Fibroblast of skin of left biceps (primary cell): ENCODE measurements at places on chromosomes 3 and 15.

- no peak for DNase-seq
Measured at GRCh38 chr15:27752691-27753090, 346.4 kb downstream of the OCA2 start.

- DNase-seq, result no peak
Measured at GRCh38 chr3:70277304-70277703, 35.1 kb downstream of the MDFIC2 start.

- DNase-seq, result no peak
Measured at GRCh38 chr15:38531509-38531908, 33.1 kb downstream of the RASGRP1 start.

DNA sequence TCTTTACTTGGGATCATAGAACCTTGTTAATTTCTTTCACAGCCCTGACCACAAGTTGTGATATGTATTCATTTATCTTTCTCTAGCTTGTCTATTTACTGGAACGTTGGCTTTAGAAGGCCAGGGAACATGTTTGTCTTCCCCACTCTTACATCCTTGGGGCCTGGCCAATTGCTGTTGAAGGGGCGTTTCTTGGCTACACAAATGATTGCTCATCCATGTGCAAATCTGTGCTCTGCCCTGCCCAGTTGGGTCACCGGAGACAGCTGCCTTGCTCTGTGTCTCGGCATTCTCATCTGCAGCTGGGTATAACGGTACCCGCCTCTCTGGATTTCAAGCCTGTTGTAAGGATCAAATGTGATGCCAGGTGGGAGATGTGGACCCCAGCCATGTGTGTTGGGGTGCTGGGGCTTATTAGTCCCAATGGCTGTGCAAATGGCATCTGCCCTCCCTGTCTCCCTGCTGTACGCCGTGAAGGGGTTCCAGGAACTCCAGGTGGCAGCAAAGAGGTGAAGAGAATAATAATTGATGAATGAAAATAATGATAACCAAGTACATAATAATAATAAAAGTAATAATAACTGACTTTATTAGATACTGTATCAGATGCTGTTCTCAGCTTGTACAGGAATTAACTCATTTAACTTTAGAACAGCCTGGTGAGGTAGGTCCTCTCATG is 24.0 kb upstream of the TLE3 start:
- DNase-seq, result peak; percentile 80

GRCh38 chr15:44659056-44659455 is 4.4 kb downstream of the SPG11 start:
- DNase-seq, result no peak

DNA sequence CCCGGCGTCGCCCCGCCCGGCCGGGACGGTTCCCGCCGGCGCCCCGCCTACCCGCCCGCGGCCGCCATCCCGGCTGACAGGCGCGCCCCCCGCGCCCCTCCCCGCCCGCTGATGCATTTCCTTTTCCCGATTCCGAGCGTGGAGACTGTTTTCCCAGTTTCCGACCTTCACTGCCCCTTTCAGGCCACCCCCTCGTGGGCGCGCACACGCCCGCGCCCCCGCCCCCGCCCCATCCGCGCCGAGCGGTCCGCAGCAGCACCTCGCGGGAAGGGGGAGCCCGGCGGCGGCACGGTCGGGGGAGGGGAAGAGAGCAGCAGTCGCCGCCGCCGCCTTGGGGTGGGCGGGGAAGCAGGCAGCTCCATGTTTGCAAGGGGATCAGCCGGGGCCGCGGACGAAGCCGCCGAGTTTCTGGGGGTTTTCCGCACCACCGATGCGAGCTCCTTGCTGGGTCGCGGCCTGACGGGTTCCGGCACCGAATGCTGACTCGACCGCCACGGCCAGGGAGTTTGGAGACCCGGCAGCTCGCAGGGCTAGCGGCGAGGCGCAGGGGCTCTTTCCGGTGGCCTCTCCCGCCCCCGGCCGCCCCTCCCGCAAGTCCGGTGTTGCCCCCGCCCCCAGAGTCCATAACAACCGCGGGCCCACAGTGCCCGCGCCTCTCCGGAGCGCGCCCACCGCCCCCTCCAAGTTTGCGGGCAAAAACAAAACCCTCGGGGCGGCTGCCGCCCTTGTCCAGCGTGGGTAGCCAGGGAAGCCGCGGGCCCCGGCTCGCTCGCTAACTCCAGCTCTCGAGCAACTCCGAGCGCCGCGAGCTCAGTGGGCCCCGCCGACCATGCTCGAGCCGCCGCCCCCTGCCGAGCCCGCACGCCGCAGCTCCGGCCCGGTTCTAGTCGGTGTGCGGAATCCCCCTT is 3.2 kb upstream of the SIN3A start:
- no peak for DNase-seq

GRCh38 chr3:78913711-78914110 is 854.1 kb downstream of the ROBO1 start:
- no peak for DNase-seq

DNA sequence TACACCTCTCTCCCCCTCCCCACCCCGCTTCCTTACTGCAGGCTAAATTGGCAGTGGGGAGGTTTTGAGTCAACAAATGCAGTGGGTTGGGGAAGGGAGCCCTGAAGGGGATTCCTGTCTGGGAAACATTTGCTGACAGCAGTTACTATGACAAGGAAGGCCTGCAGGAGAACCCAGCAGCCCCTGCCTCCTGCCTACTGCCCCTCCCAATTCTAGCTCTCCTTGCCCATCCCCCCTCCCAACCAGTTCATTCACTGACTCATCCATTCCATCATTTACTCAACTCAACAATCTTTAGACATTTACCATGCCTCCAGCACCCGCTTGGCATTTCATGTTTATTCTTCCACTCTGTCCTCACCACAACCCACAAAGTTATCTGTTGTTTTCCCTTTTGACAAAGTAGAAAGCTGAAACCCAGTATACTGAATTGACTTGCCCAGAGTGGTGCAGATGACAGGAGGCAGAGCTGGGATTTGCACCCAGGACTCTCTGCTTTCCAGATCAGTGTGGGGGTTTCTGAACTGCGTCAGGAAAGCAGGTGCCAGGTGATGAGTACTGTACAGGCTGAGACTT is 75.0 kb downstream of the MAGEF1 start:
- DNase-seq, result peak; percentile 60

DNA sequence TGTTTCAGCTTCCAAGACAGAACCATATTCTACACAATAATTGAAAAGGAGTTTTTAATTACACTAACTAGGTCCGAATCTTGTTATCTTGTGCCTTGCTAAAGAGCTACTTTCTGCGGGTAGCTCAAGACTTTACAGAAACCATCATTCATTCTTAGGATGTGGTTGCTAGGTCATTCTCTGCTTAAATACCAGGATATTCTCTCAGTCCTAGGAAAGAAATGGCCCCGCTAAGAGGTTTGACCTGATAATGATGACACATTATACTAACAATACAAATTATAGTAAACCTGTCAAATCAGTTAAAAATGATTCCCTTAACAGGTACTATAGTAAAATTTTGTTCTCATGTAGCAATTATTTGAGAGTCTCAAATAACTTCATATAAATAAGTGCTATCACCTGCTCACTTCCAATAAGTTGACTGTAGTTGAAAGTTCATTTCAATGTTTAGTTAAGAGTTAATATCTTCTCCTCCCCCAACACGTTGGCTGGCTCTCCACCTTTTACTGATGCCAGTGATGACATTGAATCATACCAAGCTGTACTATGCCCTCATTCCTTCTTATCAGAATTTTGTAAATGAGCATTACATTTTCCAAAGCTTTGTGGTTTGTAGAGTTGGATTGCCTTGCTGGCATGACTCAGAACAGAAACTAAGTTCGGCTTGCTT is 3.6 kb upstream of the C3orf85 start:
- DNase-seq, result no peak

DNA sequence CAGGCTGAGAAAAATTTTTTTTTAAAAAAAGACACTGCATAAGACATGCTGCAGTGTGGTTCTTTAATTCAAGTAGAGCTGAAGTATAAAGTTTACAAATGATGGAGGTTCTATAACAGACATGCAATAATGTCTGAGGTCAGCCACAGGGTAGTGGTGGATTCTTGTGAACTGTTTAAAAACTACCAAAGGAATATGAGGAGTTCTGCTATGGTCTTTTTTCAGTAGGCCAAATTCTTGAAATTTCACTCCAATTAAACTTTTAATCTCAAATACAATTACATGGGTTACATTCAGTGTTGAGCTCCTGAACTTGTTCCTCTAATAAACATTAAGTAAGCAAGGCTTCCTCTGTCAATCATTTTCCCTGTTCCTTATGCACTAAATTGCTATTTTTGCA is 122.7 kb downstream of the PLD1 start:
- DNase-seq, result no peak

DNA sequence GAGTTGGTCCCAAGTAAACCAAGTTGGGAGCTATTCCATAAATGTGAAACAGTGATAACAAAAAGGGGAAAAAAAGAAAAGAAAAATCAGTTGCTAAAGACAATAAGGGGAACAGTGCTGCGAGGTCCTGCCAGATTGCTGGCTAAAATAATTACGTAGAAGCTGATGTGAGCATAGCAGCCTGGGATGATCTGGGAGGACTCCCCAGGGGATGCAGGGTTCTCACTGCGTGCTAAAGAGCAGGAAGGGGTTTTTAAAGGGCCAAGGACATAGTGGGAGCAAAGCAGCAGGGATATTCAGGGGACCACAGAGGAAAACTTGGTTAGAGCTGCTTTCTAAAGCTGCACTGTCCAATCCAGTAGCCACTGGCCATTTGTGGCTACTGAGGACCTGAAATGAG is 133.0 kb upstream of the UMPS start:
- DNase-seq, result no peak

- no peak for DNase-seq
Measured at GRCh38 chr3:97917813-97918536, 54.3 kb downstream of the RIOX2 start.

DNA sequence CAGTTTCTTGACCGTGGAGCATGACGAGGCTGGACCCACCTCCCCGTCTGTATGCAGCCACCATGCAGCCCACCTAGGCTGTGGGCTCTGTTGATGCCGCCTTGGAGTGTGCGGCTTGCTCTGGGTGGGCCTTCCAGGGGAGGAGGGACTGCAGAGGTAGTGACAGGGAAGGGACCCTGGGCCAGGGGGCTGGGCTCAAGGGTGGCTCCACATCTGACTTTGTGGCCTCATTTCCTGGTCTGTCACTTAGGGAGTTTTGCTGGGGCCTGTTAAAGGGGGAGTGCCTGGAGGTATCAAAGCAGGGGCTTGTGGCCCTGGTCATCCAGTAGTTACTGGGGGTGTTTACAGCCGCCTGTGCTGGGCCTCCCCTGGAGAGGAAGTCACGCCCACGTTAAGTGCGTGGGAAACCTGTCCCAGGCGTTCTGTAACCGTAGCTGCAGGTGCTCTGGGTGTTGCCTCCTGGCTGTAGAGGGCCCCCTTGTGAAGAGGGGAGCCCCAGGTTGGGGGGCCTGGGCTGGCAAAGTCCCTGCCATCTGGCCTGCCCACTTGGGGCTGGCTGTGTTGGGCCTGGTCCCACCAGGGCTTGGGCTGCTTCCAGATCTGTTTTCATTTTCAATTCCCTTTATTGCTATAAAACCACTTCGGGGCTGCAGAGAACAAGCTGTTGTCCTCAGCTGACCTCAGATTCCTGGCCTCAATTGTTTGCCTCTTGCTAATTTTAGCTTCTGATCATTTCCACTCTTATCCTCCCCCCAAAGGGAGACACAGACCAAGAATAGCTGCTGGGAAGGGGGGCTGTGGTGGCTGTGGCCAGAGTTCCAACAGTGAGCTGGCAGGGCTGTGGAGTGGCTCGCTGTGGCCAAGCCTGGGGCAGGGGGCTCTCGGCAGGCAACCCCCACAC is 26.5 kb downstream of the KLF13 start:
- DNase-seq, result peak; percentile 79

- DNase-seq, result no peak
Measured at GRCh38 chr15:65960586-65960985, 91.3 kb downstream of the RAB11A start.

DNA sequence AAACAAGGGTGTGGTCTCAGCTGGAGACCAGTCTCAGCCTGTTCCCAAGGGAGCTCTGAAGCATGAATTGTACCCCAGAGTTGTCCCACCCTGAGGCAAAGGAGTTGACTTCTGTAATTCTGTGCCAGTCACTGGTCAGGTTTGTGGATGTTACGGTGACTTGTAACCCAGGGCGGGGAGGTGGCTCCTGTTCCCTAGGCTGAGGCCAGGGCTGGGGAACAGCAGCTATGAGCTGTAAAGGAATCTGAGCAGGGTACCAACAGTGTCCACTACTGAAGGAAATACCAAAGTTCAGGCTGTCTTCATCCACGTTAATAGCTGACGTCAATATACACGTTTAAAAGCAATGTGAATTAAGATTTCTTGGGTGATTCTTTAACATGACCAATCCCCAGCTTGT is 266.2 kb downstream of the ABHD5 start:
- no peak for DNase-seq

GRCh38 chr3:157610876-157611535 is 107.8 kb upstream of the VEPH1 start:
- DNase-seq, result no peak

GRCh38 chr3:99845331-99845730 is 27.7 kb downstream of the CMSS1 start:
- no peak for DNase-seq

DNA sequence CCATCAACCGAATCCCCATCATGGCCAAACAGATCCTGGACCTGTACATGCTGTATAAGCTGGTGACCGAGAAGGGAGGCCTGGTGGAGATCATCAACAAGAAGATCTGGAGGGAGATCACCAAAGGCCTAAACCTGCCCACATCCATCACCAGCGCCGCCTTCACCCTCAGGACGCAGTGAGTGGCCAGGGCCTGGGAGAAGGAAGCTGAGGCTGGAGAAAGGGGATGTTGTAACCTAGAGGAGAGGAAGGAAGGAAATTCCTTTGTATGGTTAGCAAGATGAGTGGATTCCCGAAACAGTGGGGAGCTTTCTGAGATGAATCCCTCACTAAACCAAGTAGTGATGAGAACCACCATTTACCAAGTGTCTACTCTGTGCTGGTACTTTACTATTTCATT is 25.8 kb upstream of the CLK3 start:
- no peak for DNase-seq

DNA sequence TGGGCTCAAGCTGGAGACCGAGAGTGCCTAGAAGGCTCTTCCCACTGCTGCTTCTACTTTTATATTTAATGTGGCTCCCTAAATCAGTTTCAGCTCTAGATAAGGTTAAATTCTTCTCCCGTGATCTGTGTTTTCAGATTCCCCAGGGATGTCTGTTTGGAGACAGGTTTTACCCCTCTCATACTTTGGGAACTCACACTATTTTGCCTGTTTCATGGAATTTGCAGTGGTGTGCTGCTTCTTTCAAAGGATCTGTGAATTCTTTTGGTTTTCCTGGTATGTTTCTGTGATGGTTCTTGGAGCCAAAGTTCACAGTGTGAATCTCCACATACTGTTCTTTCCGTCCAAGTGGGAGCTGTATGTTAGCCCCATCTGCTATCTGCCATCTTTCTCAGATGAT is 238.3 kb upstream of the SLITRK3 start:
- peak; percentile 19 for DNase-seq

DNA sequence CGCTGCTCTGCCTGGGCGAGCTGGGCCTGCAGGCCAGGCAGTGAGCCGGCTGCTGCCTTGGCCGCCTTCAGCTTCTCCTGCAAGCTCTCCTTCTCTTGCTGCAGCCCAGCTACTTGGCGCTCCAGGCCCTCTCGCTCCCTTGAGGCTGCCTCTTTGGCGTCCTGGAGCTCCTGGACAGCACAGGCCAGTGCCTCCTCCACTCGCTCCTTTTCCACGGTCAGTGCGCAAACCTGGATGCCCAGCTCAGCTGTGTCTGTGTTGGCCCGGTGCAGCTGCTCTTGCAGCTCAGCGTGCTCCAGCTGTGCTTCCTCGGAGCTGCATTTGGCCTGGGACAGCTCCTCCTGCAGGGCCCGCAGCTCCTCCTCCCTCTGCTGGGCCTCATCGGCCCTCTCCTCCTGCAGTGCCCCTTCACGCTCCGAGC is 23.1 kb downstream of the CXCR6 start:
- no peak for DNase-seq

GRCh38 chr3:33211444-33211843 is 7.2 kb downstream of the SUSD5 start:
- peak; percentile 10 for DNase-seq
